Naive thymus-derived CD4-positive, alpha-beta T cell (primary cell): ENCODE measurements at places on chromosomes 13 and 19.

- DNase-seq, result no peak
Measured at GRCh38 chr19:48230555-48231129, 25.1 kb downstream of the CARD8 start.

GRCh38 chr13:34993470-34993869, 51.4 kb downstream of the NBEA start:
- no peak for DNase-seq

GRCh38 chr13:62113179-62113578, 697.5 kb upstream of the PCDH20 start:
- no peak for DNase-seq

GRCh38 chr13:105638426-105638825, 897.0 kb downstream of the EFNB2 start:
- no peak for DNase-seq

GRCh38 chr19:10433131-10433536, 12.8 kb downstream of the PDE4A start:
- no peak for DNase-seq

DNA sequence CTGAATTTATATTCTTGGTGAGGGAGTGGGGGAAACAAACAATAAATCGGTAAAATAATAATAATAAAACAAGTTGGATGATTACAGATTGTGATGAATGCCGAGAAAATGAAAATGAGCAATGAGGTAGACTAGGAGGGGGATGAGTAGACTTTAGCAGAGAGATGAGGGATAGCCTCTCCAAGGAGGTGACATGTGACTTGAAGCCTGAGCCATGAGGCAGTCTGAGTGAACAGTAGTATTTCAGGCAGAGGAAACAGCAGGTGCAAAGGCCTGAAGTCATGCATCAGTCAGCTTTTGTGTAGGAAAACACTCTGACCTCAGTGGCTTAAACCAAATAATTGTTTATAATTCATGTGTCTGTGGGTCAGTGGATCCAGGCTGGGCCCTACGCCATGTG, 4.6 kb downstream of the ZNF135 start:
- no peak for DNase-seq

GRCh38 chr13:104592127-104592526, 1525.9 kb upstream of the SLC10A2 start:
- no peak for DNase-seq

DNA sequence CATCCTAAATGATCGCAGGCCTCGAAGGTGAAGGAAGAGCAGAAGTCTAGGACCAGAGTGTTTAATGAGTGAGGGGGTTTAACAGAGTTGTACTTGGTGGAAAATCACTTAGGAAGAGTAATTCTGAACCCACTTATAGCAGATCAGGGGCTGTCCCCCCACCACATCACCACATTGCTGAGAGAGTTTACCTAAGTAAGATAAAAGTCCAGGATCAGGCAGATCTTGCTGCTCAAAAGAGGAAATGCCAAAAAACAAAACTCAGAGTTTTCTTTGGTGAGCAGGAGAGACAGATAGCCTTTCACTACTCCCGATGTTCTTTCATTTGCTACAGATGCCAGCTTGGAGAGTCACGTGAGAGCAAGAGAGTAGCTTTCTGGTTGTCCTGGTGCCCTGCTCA, 15.4 kb downstream of the ZNF317 start:
- no peak for DNase-seq

DNA sequence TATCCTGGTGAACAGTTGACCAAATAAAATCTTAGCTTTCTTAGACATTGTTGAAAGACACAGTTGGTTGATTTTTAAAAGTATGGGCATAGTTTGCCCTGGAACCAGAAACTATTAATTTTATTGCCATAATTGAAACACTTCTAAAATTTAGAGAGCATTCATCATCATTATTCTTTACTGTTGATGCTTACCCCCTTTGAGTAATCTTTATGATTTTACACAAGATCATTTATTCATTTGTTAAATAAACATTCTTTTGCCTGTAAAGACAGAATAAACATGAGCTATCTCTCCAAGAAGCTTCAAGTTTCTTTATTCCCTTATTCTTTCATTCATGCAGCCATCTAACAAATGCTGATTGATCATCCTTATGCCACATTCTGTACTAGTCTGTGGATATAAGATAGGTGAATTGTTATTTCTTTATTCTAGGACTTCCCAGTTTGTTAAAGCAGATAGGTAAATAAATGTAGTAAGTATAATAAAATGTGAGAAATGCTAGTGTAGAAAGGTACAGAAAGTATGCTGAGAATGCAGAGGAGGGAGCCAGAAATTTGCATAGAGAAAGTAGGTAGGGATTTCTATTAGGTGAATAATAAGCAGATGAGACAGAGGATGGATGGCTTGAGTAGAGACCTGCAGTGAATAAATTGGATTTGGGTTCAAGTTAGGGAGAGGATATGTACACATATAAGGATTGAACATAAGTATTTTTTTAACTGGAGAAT, 8.2 kb downstream of the SERTM1 start:
- no peak for DNase-seq

DNA sequence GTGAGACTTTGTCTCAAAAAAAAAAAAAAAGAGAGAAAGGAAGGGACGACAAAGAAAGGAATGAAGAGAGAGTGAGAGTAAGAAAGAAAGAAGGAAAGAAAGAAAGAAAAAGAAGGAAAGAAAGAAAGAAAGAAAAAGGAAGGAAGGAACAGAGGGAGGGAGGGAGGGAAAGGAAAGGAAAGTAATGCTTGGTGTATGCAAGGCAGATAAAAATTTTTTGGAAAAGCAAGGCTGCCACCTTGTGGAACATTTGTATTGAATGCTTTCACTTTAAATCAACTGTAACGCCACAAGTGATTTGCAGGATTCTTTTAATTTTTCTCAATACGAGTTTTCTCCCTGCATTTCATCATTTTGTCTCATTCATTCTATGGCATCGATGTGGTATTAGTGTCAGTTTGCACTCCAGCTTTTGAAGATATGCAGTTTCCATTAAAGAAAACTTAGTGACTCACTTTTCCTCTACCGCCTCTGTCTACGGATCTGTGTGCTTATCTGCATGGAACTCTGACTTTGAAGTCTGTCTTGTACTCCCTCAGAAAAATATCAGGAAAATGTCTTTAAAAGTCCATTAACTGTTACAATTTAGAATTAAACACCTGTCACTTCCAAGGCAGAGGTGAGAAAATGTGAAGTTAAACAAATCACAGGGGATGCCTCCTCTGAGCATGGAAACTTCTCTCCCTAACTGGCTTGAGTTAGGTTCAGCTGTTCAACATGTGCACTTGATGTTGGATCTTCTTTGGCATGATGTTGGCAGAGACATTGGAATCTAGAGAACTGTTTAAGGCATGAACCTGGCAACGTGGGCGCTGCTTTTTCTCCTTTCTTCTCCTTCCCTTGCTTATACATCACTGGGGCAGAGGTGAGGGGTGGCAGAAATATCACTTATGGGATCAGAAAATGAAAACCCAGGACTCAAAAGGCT, 20.0 kb upstream of the ZDHHC20 start:
- DNase-seq, result peak; percentile 63

DNA sequence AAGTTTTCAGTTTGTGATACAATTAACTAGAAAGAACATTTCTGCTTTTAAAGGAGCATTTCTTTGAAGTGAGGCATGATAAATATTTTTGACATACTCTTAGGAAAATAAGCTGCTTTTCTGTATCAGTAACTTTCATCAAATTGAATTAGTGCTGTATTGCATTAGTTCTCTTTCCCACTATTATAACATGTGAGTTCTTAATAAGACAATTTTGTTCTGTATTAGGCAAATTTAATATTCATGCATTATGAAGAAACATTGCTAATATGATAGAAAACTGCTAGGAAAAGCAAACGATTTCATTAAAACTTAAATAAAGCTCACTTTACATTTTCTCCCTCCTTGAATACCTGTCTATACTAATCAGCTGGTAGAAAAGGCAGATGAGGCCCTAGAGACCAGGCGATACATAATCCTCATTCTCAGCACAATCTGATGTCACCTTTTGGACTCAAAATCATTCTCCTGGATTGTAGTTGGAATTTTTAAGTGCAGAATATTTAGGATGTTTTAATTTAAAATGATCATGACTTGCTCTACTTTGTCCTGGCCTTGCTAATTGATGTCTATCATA, 1636.8 kb downstream of the PCDH9 start:
- DNase-seq, result no peak

DNA sequence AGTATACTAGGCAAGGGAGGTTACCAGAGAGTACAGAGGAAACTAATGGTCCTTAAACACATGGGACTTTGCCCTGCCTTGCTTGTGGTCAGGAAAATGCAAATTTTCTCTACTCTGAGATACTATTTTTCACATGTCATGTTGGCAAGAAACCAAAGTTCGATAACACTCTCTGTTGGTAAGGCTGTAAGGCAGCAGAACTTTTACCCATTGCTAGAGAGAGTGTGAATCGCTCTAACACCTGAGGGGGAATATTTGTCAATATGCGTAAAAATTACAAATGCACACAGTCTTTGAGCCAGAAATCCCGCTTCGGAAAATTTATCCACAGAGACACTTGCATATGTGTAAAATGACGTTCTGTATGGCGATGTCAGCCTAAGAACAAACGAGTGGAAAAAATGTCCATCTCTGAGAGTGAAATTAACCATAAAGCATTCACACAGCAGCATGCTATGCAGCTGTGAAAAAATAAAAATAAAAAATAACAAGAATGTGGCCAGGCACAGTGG, 9.5 kb upstream of the RFX1 start:
- no peak for DNase-seq

DNA sequence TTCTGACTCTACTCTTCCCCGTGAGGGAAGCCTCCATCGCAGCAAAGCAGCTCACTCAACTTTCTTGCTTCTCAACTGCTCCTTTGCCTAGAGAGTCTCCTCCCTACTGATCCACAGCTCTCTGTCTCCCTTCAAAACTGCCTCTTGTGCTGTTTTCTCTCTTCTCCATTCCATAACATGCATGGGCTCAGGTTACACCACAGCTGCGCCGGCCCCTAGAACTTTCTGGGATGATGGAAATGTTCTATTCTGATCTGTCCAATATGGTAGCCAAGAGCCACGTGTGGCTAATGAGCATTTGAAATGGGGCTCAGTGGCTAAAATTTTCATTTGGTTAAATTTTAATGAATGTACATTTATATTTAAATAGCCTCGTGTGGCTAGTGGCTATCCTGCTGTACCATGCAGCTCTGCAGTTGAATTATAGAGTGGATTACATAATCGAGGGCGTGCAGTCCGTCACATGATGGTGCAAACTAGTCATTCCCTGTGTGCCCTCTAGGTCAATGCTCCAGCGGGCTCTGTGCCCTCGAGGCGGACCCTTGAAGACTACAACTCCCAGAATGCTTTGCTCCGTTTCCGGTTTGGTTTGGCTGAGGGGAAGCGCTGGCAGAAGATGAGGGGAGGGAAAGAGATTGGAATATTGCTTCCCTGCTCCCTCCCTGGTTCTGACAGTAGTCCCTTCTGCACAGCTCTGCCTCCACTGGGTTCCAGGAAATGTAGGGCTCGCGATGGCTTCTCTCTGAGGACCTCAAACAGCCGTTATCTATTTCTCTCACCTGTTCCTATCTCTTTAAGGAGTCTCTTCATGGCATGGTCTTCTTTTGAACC, 109.8 kb downstream of the CACNA1A start:
- no peak for DNase-seq

- no peak for DNase-seq
Measured at GRCh38 chr19:13119627-13120026, 1.6 kb downstream of the NACC1 start.

DNA sequence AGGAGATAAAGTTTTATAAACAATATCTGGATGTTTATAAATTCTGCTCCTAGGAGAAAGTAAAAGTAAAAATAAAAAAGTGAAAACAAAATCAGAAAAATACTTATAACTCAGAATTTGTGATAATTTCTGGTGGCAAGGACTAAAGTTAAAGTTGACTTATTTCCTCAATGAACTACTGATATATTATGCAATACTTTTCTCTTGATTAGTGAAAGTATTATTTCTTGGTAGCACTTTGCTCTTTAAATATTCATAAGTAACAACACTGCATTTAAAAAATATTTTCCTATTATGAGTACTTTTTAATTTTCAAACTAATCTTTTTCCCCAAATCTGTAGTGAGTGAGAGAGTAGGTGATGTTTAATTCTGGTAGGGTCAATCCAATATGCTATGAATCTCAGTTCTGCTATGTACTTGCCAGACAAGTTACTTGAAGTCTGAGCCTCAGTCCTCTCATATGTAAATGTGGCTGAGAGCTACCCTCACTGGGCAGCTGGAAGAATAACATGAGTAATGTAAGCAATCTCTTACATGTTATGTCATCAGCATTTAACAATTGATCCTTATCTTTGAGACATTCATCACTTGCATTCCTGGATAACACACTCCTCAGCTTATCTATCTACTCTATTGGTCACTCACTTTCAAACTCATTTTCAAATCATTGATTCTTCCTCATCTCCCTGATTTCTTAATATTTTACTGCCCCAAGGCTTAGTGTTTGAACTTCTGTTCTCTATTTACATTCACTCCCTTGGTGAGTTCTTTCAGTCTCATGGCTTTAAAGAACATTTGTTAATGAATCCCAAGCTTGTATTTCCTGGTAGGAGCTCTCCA, 239.0 kb downstream of the RGCC start:
- no peak for DNase-seq

- no peak for DNase-seq
Measured at GRCh38 chr13:67119481-67119894, 110.6 kb downstream of the PCDH9 start.

DNA sequence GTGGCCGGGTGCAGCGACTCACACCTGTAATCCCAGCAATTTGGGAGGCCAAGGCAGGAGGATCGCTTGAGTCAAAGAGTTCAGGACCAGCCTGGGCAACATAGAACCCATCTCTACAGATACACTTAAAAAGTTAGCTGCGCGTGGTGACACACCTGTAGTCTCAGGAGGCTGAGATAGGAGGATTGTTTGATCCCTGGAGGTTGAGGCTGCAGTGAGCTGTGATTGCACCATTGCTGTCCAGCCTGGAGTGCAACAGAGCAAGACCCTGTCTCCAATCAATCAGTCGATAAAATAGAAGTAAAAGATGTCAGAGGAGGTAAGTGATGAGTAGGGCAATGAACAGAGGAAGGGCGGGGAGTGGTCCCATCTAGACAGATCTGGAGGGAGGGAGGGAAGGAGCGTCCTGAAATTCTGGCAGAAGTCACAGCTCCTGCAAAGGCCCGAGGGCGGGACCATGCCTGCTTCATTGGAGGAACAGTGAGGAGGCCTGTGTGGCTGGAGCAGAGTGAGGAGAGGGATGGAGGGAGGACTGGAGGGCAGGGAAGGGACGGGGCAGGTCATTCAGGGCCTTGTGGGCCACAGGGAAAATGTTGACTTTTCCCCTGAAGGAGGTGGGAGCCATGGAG, 9.7 kb downstream of the SMIM24 start:
- no peak for DNase-seq

GRCh38 chr19:7992575-7992974, 12.9 kb downstream of the ELAVL1 start:
- no peak for DNase-seq
